ENCODE measurements at places on chromosomes 6 and 20.

GRCh38 chr6:69038841-69039240, 403.8 kb downstream of the ADGRB3 start:
- no peak for DNase-seq

- DNase-seq = no peak
Observed at GRCh38 chr6:32164295-32164694, at the start of gene EGFL8. EGFL8 (plus strand) TSS chr6:32164595; CDS start chr6:32166166, 1,571 bp downstream.

DNA sequence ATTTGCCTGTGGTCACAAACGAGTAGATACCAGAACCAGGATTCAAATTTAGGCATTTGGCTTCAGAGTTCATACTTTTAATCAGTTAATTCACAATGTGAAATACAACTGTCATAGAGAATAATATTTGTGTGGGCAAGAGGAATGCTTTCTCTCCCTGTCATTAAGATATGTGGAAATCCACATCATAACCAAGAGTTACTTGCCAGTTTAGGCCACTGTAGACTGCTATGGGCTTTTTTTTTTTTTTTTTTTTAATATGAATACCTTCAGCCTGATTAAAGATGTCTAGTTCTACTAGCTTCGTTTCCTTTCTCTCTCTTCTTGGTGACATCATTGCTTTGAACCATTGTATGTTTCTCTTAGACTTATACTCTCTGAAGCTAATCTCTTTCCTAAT, 244.9 kb downstream of the ZFAND3 start:
- no peak for DNase-seq

- DNase-seq = no peak
Observed at GRCh38 chr6:16991981-16992629, 109.7 kb upstream of the STMND1 start.

DNA sequence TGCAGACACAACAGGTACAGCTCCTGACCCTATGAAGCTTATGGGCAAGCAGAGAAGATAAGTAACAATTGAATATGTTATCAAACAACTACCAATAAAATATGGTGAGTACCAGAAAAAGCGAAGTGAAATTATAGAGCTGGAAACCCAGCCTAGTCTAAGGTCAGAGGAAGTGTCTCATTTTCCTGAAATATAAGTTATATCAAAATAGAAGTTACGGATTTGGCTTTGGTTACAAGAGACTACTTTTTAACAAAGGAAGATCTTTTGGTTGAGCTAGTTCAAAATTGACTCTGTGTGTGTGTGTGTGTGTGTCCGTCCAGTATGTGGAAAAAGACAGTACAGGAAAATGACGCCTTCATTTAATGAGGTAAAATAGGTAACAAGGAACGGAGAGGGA, 8.9 kb downstream of the STX11 start:
- no peak for DNase-seq

- no peak for DNase-seq
Observed at GRCh38 chr6:99940582-99940981, 53.4 kb downstream of the MCHR2 start.

DNA sequence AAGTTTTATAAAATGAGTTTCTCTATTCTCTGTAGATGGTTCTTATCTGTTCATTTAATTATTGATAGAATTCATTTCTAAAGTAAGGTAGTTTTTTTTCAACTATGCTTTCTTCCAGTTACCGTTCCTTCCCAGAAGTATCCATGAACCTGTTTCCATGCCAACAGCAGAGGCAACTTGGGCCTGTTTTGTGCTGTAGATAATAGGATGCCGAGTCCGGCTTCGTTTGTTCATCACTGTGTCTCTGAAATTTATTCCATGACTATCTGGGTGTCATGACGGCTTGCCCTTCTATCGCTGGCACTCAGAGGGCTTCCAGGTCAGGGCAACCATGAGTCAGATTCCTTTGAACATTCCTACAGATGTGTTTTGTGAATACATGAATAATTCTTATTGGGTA, 190.4 kb downstream of the SYNDIG1 start:
- no peak for DNase-seq

DNA sequence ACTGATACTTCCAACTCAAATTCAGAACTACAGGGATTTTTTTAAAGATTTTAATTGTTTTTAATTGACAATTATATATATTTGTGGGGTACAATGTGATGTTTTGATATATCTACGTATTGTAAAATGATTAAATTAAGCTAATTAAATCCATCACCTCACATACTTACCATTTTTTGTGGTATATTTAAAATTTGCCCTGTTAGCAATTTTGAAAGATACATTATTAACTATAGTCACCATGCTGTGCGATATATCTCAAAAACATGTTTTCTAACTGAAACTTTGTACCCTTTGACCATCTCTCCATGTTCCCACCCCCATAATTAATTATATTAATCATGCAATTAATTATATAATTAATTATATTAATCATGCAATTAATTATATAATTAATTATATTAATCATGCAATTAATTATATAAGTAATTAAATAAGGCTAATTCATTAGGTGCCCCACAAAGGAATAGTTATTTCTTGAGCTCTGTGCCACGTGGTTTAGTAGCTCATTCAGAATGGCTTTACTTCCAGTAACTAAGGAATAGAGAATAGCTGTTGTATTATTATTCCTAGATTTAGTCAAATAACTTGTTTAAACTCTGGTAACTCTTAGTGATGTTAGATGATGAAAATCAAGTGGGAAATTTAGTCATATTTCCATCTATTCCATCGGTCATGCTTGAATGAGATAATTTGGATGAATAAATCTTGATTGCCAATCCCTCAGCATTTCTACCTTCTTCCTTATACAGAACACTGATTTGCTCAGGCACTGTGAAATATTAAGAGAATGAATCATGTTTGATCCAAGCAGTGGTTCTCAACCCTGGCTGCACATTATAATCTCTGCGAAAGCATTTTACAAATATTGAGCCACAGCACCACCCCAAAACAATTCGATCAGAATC, 25.1 kb downstream of the LOC128125822 start:
- no peak for DNase-seq

DNA sequence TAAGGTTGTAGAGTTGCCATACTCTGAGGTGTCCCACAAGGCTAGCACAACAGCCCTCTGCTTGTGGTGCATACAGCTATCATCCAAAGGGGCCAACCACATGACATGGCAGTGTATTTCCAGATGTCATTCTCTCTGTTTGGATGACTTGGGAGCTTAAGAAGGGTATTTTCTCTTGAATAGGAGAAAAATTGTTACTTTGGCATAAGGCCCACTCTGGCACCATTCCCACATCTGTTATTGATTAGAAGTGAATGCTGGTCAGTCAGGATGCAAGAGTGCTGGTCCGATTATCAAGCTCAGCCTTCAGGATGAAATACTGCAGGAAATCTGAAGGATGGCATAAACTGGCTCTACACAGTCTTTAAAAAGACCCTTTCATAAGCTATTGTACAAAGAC, 83.6 kb upstream of the C20orf144 start:
- no peak for DNase-seq

- no peak for DNase-seq
Observed at GRCh38 chr20:40275738-40276137, 413.3 kb downstream of the MAFB start.

DNA sequence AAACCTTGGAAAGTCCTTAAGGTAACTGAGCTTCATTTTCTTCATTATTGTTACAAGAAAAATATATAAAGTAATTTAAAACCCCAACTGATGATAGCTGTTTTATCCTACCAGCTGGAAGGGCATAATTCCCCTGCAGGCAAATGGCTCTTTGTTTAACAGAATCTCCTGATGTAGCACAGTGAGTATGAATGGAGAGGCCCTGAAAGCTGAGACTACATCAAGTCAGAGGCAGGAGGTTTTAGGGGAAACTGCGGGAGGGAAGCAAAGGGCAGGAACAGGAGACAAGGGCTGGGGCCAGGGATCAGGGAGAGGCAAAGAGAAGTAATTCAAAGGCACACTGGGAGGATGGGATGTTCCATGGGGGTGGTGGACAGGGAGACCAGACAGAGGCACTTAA, 119.0 kb upstream of the LRFN2 start:
- no peak for DNase-seq

GRCh38 chr20:35327074-35327976, 35.1 kb upstream of the FAM83C start:
- DNase-seq = no peak

GRCh38 chr6:5121479-5121878, 36.3 kb downstream of the PPP1R3G start:
- no peak for DNase-seq

DNA sequence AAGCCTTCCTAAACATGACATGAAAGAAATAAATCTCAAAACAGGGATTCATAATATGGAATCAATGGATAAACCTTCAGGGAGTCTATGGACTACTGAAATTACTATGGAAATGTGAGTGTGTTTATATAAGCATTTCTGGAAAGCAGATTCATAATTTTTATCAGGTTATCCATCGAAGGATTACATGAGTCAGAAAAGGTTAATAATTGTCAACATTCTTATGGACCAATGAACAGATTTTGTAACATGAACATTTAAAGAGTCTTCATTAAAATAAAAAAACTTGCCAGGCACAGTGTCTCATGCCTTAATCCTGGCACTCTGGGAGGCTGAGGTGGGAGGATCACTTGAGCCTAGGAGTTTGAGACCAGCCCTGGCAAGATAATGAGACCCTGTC, 84.8 kb downstream of the AHI1 start:
- DNase-seq = no peak

DNA sequence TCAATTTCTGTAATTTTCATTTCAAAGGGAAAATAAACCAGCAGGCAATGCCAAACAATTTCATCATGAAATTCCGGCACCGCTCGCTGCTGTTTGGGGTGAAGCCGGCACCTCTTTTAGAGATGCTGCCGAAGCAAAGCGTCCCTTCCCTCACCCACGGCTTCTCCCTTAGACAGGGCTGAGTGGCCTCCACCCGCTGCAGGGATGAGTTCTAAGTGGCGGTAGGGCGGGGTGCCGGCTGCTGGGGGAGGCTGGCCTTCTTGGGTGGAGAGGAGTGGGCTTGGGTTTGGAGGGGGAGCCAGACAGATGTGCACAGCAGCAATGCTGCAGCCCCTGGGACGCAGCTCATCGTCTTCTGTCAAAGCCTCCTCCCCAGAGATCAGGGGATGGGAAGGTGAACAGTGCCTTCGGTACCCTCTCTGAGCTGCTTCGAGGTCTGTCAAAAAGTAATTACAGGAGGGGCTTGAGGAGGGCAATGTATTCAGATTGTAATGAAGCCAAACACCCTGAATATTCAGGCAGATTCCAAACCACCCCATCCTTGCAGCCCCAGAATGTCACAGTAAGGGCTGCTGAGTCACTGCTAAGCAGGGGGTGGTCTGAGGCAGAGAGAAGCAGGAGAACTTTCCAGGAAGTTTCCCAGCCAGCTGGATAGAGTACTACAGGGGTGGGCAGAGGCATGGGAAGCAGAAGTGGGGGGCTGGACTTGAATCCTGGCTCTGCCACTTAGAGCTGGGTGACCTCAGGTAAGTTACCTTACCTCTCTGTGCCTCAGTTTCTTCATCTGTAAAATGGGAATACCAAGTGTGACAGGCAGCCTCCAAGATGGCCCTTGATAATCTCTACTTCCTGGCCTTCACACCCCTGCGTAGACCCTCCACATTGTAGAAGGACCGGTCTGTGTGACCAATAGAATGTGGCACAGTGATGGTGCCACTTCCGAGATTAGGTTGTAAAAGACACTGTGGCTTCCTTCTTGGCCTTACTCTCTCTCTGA, 96.6 kb downstream of the SULF2 start:
- DNase-seq = no peak

DNA sequence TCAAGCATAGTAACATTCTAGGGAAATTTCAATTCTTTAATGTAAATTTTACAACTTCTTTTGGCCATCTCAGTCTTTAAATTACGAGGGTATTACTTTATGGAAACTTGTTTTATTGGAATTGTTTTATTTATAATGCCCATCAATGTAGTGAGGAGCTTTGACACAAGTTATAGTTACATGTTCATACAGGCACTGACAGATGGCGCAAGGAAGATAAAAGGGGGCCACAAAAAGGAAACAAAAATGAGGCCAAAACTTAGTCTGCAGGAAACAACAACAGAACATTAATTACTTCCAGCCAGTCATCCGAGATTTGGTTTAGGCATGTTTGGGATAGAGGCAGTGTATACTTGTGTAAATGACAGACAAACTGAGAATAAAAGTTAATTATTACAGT, 18.3 kb downstream of the SESN1 start:
- DNase-seq = no peak

All from Kasumi-1 (cell line).